Natural killer cell treated with Interleukin-12 subunit alpha and Interleukin-12 subunit beta and Interleukin-15 and Interleukin-18, amount 100 ng/mL, for 72 hours (primary cell): ENCODE measurements at places on chromosomes 4 and X. TPM values are rescaled to one million over a fixed set of nuclear protein-coding genes. Genes with fewer than 3 reads are reported as not detected.
A peak's percentile ranks its signal among the peaks of the same experiment; 100 is the strongest.

Gene SUPT20HL1
- not detected for total RNA-seq

DNA sequence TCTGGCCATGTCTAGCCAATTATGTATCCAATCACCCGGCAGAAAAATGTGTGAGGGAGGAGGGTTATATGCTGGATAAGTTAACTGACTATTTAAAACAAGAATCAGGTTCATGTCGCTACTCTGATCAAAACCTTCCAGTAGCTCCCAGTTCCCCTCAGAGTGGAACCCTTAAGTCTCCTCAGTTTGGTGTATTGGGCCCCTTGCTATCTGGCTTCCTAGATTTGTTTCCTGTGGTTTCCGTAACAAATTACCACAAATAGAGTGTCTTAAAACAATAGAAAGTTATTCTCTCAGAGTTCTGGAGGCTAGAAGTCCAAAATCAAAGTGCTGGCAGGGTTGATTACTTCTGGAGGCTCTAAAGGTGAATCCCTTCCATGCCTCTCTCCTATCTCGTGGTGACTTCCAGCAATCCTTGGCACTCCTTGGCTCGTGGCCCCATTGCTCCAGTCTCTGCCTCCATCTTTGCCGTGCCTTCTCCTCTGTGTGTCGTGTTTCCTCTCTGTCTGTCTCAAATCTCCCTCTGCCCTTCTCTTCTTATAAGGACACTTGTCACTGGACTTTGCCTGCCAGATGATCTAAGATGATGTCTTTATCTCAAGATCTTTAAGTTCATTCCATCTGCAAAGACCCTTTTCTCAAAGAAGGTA lies 10.5 kb upstream of the ENPP6 start:
- peaks cover 8% of the 10 kb centered on the region for H3K27me3 ChIP-seq
- peaks cover 7% of the 10 kb centered on the region for H3K36me3 ChIP-seq
- no peak for DNase-seq
- H3K4me3 ChIP-seq, result peak overlapping the region; percentile 75

Gene NLGN3
- total RNA-seq, result 0.78 TPM

- H3K4me3 ChIP-seq, result no peak overlapping the region
- H3K36me3 ChIP-seq, result no peaks in the 10 kb centered on the region
- DNase-seq, result no peak
- H3K4me1 ChIP-seq, result no peaks in the 10 kb centered on the region
- no peak overlapping the region for H3K27ac ChIP-seq
- no peaks in the 10 kb centered on the region for H3K27me3 ChIP-seq
These were observed 52.5 kb downstream of the POF1B start for GRCh38 chrX:85327060-85327333.

DNA sequence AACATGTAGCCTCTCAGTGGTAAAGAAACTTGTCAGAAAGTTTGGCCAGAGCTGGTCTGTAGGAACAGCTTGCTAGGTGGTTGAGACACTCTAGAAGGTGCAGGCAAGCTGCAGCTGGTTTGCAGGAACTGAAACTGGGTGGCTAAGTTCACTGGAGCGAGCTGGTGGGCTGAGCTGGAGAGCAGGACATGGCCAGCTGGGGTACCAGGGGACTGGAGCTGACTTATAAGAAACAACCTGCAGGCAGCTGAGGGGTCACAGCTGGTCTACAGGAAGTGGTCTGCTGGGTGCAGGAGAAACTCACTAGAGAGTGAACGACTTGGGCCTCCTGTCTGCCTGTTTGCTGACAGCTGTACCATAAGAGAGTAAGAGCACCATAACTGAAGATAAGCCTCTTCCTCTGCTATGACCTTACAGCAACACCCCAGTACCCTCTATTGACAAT lies 157.1 kb upstream of the LNX1 start:
- no peak overlapping the region for H3K27ac ChIP-seq
- no peaks in the 10 kb centered on the region for H3K36me3 ChIP-seq
- no peak for DNase-seq
- no peak overlapping the region for H3K4me3 ChIP-seq

- no peaks in the 10 kb centered on the region for H3K4me1 ChIP-seq
- H3K36me3 ChIP-seq, result no peaks in the 10 kb centered on the region
- no peak overlapping the region for H3K27ac ChIP-seq
- no peak overlapping the region for H3K4me3 ChIP-seq
These were observed 298.8 kb upstream of the NOCT start for GRCh38 chr4:138716559-138717335.

- no peak overlapping the region for H3K4me3 ChIP-seq
- H3K27me3 ChIP-seq, result no peaks in the 10 kb centered on the region
- no peaks in the 10 kb centered on the region for H3K36me3 ChIP-seq
- DNase-seq, result no peak
- H3K4me1 ChIP-seq, result no peaks in the 10 kb centered on the region
- no peak overlapping the region for H3K27ac ChIP-seq
These were observed 854.4 kb upstream of the AGA start for GRCh38 chr4:178296669-178297068.

Gene SAGE1
- not detected for total RNA-seq

- H3K4me3 ChIP-seq, result no peak overlapping the region
- H3K36me3 ChIP-seq, result no peaks in the 10 kb centered on the region
These were observed 318.5 kb upstream of the SFRP2 start for GRCh38 chr4:154107337-154107736.
